ENCODE measurements at places on chromosomes 7 and 10.
A peak's percentile ranks its signal among the peaks of the same experiment; 100 is the strongest.

GRCh38 chr7:48035967-48036478 lies 680 bp downstream of the C7orf57 start:
- no peak for DNase-seq

GRCh38 chr10:67790534-67791408 lies 47.2 kb downstream of the DNAJC12 start:
- DNase-seq = no peak

- DNase-seq = no peak
These were observed 60.4 kb upstream of the CDK1 start for GRCh38 chr10:60717852-60718251.

DNA sequence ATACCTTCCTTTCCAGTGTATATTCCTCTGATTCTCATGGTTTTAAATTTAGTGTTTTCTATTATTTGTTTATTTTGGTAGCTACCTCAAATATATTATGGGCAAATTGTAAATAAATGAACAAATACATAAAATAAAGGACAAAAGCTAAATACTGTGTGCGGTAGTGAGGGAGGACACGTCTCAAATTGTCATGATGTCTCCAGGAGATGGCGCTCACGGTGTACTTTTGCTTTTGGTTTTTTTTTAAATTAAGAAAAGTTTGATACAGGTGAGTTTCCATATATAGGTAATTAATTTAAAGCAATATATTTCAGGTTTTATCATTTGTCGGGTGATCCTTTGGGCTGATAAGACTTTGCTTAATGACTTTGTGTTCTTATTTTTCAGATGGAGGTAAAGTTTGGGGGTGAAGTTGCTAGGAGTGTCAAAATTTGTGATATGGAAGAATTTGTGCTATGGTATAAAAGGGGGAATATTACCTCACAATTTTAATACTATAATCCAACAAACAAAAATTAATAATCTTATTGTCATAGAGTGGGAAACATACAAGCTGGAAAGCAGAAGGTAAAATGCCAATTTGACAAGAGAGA lies 68.4 kb upstream of the TMEM229A start:
- no peak for DNase-seq

GRCh38 chr10:59675812-59676211 lies 33.8 kb downstream of the SLC16A9 start:
- no peak for DNase-seq

DNA sequence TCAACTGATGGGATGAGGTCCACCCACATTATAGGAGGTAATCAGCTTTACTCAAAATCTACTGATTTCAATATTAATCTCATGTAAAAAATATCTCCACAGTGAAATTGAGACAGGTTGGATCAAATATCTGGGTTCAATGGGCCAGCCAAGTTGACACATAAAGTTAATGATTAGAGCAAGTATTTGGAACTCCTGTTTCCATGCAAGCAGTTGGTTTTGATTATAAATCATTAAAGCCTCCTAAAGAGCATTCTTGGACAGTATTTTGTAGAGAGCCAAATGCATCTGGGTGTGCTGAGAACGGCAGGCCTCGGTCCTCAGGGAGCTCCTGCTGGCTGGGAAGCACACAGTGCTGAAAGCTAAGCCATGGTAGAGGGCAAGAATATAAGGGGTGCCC lies 126.9 kb upstream of the BTBD16 start:
- no peak for DNase-seq

- peak; percentile 47 for DNase-seq
These were observed 210.1 kb downstream of the TNS3 start for GRCh38 chr7:47371733-47372368.

All from cerebellar nuclear complex (tissue), 1 donor.